Fibroblast of mammary gland (primary cell): ENCODE measurements at places on chromosomes 13 and 19.

- peak; percentile 57 for DNase-seq
Observed at GRCh38 chr13:111117289-111117688, 2.2 kb downstream of the ARHGEF7 start.

DNA sequence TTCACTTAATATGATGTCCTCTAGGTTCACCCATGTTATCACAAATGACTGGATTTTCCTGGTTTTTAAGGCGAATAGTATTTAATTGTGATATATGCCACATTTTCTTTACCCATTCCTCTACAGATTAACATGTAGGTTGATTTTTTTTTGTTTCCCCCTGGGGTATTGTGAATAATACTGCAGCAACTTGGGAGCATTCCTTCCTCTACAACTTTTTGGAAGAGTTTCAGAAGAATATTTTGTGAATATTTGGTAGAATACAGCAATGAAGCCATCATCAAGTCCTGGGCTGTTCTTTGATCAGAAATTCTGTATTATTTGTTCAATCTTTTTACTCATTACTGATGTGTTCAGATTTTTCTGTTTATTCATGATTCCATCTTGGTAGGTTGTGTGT, 5.6 kb upstream of the ZNF331 start:
- no peak for DNase-seq

DNA sequence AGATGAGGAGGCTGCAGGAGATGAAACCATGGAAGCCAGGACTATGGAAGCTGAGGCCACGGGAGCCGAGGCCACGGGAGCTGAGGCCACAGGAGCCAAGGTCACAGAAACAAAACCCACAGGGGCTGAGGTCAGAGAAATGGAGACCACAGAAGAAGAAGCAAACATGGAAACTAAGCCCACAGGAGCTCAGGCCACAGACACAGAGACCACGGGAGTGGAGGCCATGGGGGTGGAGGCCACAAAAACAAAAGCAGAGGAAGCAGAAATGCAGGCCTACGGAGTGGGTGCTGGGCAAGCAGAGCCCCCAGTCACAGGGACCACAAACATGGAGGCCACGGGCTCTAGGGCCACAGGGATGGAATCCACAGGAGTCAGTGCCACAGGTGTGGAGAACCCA, 12.5 kb upstream of the EBI3 start:
- no peak for DNase-seq

DNA sequence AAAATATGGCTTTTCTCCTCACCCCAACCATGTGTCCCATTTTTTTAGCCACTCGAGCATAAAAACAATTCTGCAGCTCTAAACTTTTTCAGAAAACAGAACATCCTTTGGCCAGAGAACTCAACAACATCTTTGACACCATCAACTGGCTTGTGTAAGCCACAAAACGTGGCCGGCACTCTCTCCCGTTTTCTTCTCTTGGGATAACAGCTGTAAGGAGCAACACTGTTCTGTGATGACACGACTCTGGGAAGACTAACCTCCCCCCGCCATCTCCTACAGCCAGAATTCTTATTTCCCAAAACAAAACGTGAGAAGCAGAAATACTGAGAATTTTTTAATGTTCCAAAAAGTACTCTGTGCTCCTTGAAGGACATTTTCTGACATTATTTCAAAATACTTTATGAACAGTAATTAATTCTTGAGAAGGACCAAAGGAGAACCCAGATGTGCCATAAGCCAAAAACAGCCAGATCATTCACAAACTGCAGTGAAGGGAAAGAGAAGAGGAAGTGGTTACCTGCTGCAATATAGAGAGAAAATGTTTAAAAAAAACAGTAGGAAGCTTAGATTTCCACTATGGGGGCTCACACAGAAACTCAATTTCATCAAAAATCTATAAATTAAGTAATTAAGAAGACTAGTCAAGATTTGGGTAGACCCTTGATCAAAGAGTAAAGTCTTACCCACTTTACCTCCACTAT, 25.8 kb downstream of the COL4A1 start:
- DNase-seq: no peak

- DNase-seq: peak; percentile 26
Observed at GRCh38 chr13:49112782-49113525, 107.2 kb upstream of the MLNR start.

DNA sequence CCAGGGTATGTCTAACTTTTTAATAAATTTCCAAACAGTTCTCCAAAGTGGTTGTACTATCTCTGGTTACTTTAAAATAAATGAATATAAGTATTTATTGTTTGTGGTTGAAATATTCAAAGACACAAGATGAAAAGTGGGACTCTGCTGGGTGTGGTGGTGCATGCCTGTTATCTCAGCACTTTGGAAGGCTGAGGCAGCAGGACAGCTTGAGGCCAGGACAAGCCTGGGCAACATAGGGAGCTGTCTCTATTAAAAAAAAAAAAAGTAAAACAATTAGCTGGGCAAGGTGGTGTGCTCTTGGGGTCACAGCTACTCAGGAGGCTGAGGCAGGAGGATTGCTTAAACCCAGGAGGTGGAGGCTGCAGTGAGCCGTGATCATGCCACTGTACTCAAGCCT, 10.4 kb downstream of the PNMA8A start:
- DNase-seq: no peak

- DNase-seq: peak; percentile 59
Observed at GRCh38 chr13:30639671-30640070, 22.0 kb downstream of the USPL1 start.

GRCh38 chr13:31192306-31192705, 7.5 kb upstream of the B3GLCT start:
- no peak for DNase-seq

GRCh38 chr19:41776700-41777099, 19.7 kb upstream of the CEACAM3 start:
- no peak for DNase-seq

- DNase-seq: no peak
Observed at GRCh38 chr19:7789447-7789846, 26.4 kb downstream of the CLEC4M start.

- DNase-seq: no peak
Observed at GRCh38 chr13:105573136-105573535, 962.3 kb downstream of the EFNB2 start.

DNA sequence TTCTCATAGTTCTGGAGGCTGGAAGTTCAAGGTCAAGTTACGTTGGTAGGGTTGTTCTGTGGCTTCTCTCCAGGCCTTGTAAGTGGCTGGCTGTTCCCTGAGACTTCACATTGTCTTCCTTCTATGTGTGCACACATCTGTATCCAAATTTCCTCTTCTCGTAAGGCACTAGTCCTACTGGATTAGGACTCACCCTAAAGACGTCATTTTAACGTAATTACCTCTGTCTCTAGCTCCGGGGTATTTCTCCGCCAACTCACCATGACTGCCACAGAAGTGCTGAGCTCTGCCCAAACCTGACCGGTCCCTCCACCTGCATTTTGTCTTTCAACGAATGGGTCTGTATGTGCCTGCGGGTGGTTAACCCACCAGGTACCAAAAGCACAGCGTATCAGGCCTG, 8.7 kb upstream of the SYDE1 start:
- no peak for DNase-seq

GRCh38 chr19:16794456-16795441, 34.4 kb upstream of the SIN3B start:
- no peak for DNase-seq

- peak; percentile 84 for DNase-seq
Observed at GRCh38 chr19:55605637-55606470, at the start of gene ZNF865. Gene ZNF865, plus strand, starts transcription at chr19:55605647. Its CDS starts 7,972 bp downstream, at chr19:55613619.

- no peak for DNase-seq
Observed at GRCh38 chr13:24893863-24894262, 129.9 kb downstream of the RNF17 start.

GRCh38 chr13:79423801-79424642, 18.0 kb upstream of the RBM26 start:
- peak; percentile 65 for DNase-seq

- no peak for DNase-seq
Observed at GRCh38 chr13:99155821-99156220, 44.8 kb upstream of the UBAC2 start.

DNA sequence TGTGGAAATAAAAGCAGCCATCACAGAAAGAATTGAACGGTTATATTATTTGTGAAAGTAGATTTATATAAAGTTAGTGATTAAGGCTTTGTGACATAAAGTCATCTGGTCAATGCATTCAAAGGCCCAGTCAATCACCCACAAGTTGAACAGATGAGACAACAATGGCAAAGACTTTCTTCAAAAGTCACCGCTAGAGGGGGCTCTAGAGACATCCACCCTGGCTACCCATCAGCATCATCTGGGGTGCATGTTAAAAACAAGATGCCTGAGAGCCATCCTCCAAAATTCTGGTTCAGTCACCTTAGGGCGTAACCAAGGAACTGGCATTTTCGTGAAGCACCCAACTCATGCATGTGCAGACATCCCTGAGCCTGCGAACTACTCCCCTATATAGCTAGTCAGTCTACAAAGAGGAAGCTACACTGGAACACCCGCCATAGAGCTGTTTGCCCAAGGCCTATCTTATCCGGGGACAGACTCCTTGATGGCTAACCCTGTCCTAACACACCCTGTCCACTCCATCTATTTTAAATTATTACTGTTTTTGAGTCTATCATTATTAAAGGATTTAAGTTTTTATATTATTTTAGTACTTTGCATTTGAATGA, 970.5 kb downstream of the UQCRFS1 start:
- DNase-seq: peak; percentile 55

- DNase-seq: no peak
Observed at GRCh38 chr13:65584126-65584525, 1646.0 kb downstream of the PCDH9 start.

- no peak for DNase-seq
Observed at GRCh38 chr13:26721251-26722121, 39.1 kb downstream of the GPR12 start.

DNA sequence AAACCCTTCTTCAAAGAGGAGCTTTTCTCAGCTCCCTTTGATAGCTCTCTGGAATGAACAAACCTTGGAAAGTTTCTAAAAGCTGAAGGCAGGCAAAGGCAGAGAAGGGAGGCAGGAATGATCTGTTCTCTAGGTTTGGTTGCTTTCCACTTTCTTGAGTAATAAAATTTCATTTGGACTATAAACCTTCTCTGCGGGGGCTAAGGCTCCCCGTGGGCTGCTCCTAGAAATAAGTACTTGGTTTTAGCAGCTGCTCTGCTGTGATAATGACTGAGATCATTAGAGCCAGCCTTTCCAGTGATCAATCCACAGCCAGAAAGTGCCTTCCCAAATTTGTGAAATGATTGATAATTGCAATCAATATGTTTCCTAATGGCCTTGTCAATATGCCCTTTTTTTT, 183.8 kb upstream of the HTR2A start:
- DNase-seq: no peak

DNA sequence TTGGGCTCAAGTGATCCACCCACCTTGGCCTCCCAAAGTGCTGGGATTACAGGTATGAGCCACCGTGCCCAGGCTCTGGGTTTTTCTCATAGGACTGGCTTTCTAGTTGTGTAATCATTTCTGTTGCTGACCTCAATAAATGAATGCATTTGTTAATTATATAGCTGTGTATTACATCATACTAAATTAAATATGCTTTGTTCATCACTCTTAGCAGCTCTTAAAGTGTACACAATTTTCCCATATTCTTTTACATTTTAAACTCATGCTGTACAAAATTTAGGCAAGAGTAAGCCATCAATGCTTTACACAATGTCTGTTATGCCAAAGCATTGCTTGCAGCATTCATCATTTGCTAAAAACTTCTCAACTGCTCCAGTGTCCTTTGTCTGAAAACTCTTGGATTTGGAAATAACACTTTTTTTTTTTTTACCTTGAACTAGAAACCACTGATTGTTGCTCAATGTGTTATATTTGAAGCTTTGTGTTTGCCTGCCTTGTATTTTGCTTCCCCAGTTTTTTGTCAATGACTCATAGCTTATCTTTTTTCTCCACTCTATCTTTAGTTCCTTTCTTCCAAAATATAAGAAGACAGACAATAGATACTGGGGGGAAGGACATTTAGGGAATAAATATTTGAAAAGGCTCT, 31.4 kb downstream of the CCDC122 start:
- peak; percentile 75 for DNase-seq

- DNase-seq: no peak
Observed at GRCh38 chr19:10237702-10238101, 6.6 kb upstream of the S1PR2 start.

GRCh38 chr19:29878973-29879654, 62.9 kb upstream of the URI1 start:
- peak; percentile 65 for DNase-seq

DNA sequence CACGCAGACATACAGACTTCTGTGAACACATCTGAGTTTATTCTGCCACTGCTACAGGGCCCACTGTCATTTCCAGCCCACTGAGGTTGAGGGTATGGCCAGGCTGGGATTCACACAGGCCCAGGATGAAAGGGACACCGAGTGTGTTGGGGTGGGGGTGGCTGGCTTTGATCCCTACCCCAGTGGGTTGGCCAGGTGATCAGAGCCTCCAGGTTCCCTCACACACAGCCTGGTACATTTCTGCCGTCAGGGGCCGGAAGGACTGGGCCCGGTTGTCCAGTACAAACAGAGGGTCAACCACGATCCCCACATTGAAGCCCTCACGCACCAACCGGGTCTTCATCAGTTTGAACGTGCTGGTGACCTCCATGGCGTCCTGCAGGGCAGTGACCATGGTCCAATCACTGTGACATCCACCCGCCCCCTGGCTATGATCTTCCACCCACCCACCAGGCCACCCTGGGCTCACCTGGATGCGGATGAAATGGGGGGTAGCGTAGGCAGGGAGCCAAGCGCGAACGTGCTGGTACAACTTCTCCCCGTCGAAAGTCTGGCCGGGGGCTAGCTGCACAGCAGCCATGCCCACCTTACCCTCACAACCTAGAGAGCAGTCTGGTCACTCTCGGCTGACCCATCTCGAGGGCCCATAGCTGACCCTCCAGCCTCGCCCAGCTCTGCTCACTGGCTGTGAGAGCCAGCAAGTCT, 13.3 kb downstream of the SLC27A5 start:
- no peak for DNase-seq

GRCh38 chr13:110116072-110116487, 190.9 kb downstream of the COL4A1 start:
- DNase-seq: peak; percentile 79

DNA sequence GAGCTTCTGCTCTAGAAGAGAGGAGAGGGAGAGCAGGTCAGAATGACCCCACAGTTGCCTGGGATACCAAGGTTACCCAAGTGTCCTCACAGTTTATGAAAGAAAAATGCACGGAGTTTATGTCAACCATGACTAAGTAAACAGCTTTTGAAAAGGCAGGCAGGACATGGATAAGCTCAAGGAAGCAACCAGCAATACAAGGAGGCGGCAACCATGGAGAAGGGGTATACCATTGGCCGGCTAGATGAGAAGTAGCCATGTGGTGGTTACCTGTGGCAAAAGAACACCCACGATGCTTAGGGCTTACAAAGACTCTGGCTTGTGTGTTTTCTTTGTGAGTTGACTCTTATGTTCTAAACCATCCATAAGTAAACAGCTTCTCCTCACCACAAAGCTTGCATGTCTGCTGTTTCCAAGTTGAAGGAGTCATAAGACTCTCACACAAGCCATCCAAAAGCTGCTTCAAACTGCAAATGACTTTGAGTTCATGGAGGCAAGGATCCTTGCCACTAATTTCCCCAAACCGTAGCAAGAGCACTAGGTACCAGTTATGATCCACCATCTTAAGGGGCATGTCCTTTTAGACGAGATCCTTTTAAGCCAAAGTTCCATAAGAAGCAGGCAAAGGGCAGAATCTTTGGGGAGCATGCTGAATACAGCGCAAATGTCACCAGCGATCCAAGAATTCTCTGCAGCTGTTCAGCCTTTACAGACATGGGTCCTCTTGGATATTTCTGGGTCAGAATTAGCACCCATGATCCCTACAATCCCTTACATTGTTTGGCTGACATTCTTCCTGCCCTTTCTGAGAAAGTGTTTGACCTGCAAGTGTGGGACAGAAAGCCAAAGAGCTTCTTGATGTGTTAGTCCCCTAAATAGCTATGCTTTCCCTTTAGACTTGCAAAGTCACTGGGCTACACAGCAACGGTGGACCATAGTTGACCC, 74.8 kb upstream of the IPO5 start:
- DNase-seq: no peak
